ENCODE measurements at places on chromosomes 5 and 9.
A peak's percentile ranks its signal among the peaks of the same experiment; 100 is the strongest.

- no peak for DNase-seq
Observed at GRCh38 chr5:94640176-94640575, 21.7 kb downstream of the SLF1 start.

DNA sequence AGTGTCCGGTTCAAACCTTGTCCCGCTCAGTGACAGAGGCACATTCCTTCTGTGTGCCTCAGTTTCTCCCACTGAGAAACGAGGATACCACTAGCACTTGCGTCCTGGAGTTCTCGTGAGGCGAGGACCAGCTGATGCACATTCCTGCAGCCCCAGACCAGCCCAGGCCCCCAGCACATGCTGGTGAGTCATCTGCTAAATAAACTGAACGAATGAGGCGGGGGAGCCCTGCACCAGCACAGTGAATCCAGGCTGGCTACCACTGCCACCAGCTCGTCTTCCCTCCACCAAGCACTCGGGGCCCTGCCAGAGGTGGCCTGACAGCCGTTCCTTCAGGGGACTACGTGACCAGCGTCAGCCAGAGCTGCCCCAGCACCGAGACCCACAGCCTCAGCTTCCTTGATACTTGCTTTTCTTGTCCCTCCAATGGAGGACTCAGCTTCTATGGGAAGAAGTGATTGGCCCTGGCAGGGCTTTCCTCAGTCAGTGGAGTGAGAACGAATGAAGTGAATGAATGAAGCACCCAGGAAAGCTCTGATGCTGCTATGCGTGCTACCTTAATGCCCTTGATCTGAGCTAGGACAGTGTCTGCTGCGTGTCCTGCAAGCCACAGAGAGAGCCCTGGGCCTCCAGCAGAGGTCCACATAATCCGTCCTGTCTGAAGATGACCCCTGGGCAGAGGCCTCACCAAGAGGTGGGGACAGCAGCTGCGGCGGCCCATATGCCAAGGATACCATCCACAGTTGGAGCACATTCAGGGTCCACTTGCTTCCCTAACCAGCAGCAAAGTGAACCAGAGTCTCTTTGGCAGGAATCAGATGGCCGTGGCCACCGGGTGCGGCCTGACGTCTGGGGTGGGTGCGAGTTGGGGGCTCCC is 13.5 kb upstream of the BARX1 start:
- no peak for DNase-seq

DNA sequence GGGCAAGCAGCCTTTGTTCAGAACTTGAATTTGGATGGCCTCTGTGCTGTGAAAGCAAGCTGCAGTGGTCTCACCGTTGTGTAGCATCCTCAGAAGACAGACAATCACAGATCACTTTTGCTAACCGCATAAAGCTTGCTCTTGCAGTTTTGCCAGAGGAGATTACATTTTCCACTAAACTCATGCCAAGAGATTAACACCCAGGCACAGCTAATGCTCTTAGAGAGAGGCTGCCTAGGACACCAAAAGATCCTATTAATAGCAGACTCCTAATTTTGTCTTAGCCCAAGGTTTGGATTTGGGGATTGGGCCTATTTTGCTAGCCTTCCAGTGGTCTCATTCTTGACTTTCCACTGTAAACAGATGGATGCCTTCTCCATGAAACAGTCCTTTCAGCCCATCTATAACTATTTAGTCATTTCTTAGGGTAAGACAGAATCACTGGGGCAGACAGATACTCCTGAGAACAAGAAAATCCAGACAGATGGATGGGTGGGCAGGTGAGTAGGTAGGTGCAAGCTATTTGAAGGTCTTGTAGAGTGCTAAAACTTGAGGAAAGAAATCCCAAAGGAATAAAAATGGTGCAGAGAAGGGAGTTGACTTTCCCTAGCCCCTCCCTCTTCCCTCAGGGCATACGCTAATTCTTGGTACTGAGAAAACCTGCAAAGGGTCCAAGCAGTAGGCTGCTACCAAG is 506.2 kb downstream of the SPOCK1 start:
- DNase-seq = no peak

GRCh38 chr5:168947212-168947868 is 353.6 kb downstream of the SLIT3 start:
- peak; percentile 39 for DNase-seq

DNA sequence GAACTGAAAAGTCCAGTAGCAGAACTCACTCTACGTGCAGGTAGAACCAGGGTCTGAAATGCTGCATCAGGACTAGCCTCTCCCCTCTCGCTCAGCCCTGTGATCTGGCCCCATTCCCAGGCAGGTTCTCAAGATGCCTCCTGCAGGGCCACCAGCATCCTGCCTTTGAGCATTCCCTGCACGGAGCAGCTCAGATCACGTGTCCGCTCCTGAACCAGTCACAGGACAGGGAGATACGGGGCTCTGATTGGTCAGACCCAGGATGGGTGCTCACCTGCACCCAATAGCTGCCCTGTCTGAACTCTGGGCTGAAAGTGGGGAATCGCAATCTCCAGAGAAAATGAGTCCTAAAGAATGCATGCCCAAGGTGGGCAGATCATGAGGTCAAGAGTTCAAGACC is 50.8 kb downstream of the NEURL1B start:
- DNase-seq = no peak

GRCh38 chr5:72167257-72167656 is 60.0 kb downstream of the MAP1B start:
- no peak for DNase-seq

DNA sequence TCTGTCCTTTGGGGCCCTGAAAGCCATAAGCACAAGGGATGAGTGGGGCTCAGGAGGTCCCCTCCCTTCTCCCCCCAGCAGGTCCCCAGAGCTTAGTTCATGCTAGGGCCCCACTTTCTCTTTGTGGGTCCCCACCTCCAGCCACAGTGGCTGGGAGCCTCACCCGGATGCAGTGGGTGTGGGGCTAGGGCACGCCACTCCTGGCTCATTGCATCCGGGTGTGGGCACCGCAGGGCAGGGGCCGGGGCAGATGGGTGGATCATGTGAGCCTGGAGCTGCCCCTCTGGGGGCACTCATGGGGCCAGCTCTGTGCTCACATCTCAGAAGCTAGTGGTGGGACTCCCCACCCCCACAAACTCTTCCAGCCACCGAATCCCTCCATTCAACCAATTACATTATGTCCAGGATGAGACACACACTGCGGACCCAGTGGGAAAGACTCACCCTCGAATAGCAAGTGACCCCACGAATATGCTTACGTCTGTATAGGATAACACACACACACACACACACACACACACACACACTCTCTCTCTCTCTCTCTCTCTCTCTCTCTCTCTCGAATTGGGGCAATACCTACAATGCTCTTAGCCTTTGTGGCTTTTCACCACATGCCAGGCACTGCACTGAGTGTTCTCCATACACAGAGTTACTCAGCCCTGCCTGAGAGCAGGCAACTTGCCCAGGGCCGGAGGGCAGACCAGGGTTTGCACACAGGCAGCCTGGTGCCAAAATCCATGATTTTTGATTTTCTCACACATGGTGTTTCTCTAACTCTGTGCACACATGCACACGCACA is 16.8 kb upstream of the PHYKPL start:
- peak; percentile 55 for DNase-seq

- peak; percentile 41 for DNase-seq
Observed at GRCh38 chr9:98007251-98007928, 24.2 kb downstream of the ANP32B start.

DNA sequence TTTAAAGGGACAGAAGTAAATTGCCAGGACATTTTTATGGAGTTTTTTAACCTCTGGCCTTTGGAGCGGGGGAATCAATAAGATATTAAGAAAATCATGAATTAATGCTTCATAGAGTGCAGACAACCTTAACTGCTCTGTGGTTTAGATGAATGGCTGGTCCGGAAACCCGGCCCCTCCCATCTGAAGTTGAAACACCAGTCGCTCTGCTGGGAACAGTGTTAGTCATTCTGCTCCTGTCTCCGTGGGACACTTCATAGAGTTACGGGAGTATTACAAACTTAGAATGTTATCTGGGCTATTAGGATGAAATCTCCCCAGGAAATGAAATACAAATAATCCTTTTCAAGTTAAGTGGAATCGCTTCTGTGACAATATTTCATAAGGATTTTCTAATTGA is 110.1 kb upstream of the IRX2 start:
- DNase-seq = no peak

GRCh38 chr9:136086951-136087740 is 7.9 kb downstream of the NACC2 start:
- no peak for DNase-seq

GRCh38 chr5:74810915-74811314 is 43.9 kb downstream of the NSA2 start:
- no peak for DNase-seq

DNA sequence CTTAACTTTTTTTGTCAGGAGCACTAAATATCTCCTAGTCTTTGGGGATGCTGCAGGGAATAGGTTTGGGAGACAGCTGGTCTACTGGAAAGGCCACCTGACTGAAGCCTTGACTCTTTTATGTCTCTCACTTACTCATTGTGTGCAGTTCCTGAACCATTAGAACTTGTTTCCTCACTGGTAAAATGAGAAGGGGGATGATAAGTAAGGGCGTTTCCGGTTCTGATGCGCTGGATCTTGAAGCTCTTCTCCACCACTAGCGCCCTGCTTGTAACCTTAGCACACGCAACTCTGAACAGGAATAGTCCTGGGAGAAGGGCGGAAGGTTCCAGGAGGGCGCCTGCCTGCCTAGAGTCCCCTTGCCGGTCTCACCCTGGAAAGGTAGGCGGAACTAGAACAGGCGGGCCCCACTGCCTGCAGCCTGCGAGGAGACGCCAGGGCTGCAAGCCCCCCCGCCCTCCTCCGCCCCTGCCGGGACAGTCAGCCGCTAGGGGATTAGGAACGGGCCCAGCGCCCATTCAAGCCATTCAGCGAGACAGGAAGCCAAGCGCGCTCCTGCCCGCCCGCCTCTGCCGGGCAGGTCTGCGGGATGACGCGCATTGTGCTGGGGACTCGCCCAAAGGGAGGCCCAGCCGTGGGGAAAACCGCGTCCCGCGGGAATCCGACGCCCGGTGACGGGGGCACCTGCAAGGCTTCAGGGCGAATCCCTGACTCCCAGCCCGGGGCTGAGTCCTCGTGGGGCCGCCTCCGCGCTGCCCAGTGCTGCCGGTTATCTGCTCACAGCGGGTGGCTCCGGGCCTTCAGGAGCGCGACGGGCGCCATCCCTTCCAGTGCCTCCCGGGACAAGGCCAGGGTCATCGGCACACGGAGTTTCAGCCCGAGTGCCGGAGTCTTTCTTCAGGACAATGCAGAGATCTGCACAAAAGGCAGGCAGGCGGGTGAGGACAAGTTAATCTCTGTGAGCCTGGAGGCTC is 44.0 kb upstream of the XPA start:
- DNase-seq = peak; percentile 42

DNA sequence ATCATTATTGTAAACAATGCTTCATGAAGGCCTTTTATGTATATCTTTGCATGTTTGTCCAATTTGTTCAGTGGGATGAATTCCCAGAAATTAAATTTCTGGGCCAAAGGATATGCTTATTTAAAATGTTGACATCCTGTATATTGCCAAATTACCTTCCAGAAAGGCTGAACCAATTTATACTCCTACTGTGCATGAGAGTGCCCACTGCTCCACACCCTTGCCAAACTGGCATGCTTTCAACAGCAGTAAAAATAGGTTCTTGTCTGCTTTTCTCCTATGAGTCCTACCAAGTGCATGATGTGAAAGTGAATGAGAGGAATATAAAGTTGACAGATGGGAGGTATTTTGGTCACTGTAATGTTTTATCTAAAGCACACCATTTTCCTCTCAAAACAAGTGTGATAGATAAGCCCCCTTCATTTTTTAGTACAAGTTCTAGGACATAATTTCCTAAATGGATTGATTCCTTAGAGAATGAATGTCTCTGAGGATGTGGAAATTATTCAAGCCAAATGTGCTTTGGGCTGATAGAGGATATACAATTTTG is 70.5 kb upstream of the ERBIN start:
- no peak for DNase-seq

- peak; percentile 67 for DNase-seq
Observed at GRCh38 chr5:168851902-168852321, 272.7 kb upstream of the PANK3 start.

- DNase-seq = no peak
Observed at GRCh38 chr5:29002481-29002880, 1964.1 kb upstream of the CDH9 start.

GRCh38 chr9:534886-535285 is 306.6 kb upstream of the DMRT1 start:
- DNase-seq = no peak

GRCh38 chr9:89077519-89077918 is 86.3 kb downstream of the S1PR3 start:
- no peak for DNase-seq

GRCh38 chr5:67896930-67897313 is 318.6 kb upstream of the PIK3R1 start:
- no peak for DNase-seq

- DNase-seq = no peak
Observed at GRCh38 chr9:5805478-5805877, 27.4 kb downstream of the ERMP1 start.

GRCh38 chr5:78509884-78510769 is 138.4 kb downstream of the LHFPL2 start:
- no peak for DNase-seq

GRCh38 chr9:88957526-88957925 is 33.7 kb upstream of the S1PR3 start:
- no peak for DNase-seq

DNA sequence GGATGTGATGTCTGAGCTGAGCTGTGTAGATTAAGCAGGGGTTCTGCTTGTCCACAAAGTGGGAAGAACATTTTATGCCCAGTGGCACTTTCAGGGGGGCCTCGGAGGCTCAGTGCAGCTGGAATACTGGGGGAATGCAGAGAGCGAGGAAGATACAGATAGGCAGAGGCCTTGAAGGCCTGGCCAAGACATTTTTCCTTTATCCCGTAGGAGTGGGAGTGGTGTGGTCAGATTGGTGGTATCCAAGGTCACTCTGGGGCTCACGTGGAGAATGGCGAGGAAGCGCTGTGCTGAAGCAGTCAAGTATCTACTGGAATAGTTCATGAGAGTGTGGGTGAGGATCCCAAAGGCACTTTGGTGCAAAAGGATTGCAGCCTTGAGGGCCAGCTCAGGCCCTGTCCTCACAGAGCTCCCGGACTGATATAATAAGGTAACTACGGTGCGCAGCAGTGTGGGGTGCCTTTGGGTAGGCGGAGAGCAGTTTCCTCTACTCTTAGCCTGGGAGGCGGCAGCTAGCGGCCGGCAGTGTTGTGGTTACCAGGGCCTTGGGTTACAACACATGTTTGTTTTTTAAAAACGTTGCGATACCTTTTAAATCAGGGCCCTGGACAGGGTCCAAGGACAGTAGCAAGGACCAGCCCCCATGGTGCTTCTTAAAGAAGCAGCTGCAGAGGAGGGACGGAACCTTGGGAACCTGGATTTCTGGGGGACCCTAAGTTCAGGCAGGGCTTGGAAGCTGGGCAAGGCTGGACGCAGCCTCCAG is 10.8 kb upstream of the CCDC69 start:
- DNase-seq = peak; percentile 81

DNA sequence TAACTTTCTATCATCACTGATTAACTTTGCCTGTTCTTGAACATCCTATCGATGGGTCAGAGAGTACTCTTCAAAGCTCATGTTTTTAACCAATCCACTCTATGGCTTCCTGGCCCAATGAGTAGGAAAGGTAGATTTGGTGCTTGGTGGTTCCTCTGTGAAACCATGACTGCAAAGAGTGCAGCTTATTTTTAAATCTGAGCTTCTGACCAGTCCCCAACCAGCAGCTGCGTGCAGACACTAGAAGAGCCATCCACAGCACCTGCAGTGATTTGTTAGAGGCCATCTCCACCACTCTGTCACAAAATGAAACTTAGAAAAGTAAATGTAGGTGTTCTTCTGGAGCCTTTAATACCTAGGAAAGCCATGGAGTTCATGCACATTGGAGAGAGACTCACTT is 107.3 kb upstream of the WWC1 start:
- no peak for DNase-seq

Data from fibroblast of mammary gland (primary cell).